ENCODE measurements at places on chromosomes 12 and 14.
A peak's percentile ranks its signal among the peaks of the same experiment; 100 is the strongest.

DNA sequence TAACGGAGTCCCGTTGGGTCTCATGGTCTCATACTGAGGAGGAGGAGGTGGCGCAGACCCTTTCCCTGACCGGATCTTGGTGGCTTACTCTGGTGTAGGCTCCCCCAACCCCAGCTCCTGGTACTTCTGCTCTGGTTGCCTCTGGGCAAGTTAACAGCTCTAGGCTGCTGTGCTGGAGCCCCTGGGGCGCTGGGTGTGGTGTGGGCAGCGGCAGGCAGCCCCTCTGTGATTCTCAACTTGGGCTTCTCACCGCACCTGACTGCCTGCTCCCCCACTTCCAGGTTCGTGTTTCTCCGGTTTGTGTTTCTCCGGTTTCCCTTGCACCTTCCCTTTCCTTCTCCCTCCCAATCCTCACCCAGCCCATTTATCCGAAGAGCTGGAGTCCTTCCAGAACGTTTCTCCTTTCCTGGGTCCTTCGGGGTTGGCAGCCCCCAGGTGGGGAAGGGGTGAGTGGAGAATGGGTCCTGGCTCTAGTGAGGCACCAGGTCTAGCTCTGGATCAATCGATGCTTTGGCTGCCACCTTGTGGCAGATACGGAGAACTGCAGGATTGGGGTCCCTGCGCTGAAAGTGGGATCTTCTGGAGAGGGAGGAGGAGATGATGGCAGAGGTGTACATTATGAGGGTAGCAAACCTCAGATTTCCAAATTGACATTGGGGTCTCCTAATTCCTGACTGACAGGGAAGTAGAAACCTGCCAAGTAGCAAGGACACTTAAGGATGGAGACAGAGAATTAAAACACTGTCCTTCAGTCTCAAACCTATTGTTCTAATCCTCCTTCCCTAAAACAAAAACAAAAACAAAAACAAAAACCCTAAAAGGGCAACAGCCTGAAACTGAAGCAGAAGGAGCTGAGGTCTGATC, 8.3 kb downstream of the CISTR start:
- peak; percentile 44 for DNase-seq

- no peak for DNase-seq
Measured at GRCh38 chr12:12350868-12351463, 924 bp upstream of the MANSC1 start.

- DNase-seq = no peak
Measured at GRCh38 chr14:57656853-57657252, 163.2 kb upstream of the CCDC198 start.

DNA sequence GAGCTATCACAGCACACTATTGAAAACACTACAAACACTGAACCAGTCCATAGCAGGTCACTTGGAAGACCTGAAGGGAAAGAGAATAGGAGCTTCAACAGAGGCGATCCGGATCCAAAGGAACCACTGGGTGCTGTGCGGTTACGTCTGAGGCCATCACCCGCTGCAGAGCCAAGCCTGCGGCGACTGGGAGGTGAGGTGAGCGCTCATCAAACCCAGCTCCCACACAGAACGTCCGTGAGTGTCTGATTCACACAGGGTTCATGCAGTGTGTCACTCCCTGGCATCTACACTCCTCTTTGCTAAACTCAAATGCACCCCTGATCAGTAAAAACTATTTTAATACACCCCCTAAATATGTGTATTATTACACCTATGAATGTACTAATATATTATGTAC, 64.1 kb downstream of the TMEM132D start:
- no peak for DNase-seq

- no peak for DNase-seq
Measured at GRCh38 chr14:102949062-102949800, 26.8 kb downstream of the AMN start.

DNA sequence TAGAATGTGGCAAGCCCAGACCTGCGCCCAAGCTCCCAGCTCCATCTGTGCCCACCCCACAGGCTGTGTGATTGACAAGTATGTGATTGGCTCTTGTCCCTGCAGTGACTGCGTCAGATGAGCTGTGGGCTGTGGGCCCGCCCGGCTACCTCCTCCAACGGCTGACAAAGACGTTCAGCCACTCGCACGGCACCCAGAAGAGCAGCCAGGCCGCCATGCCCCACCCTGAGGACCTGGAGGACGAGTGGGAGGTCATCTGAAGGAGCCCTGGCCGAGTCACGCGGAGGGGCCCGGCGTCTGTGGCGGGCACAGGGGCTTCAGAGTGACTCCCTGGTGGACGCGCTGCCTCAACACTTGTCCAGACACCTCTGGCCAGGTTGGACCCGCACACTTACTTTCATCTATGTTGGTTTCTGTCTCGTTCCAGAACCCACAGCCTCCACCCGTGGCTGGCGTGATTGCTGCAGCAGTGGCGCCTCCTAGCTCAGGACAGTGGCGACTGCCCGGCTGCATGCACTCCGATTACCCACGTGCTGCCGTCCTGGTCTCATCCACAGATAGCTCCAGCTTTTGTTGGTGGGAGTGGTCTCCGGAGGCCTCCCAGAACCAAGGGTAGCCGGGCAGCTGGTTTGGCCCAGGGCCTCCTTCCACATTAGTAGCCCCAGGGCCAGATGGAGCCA, 11.4 kb downstream of the ANKRD9 start:
- no peak for DNase-seq

GRCh38 chr12:106178562-106178961, 39.8 kb upstream of the NUAK1 start:
- no peak for DNase-seq

GRCh38 chr12:8609061-8609570, 3.5 kb downstream of the AICDA start:
- peak; percentile 9 for DNase-seq

DNA sequence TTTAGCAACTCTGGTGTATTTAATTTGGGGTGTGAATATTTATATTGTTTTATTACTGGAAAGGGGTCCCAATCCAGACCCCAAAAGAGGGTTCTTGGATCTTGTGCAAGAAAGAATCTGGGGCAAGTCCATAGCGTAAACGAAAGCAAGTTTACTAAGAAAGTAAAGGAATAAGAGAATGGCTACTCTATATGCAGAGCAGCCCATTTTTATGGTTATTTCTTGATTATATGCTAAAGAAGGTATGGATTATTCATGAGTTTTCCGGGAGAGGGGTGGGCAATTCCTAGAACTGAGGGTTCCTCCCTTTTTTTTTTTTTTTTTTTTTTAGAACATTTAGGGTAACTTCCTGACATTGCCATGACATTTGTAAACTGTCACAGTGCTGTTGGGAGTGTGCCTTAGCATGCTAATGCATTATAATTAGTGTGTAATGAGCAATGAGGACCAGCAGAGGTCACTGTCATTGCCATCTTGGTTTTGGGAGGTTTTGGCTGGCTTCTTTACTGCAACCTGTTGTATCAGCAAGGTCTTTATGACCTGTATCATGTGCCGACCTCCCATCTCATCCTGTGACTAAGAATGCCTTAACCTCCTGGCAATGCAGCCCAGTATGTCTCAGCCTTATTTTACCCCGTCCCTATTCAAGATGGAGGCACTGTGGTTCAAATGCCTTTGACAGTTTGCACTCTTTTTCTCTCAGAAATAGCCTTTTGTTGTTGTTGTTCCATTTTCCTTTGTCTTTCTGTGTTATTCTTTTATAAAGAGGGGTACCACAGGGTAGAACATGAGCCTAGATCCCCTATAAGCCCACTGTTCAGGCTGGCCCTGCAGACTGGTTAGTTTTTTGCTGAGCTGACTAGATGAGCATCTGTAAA, 75.5 kb upstream of the DCD start:
- no peak for DNase-seq

DNA sequence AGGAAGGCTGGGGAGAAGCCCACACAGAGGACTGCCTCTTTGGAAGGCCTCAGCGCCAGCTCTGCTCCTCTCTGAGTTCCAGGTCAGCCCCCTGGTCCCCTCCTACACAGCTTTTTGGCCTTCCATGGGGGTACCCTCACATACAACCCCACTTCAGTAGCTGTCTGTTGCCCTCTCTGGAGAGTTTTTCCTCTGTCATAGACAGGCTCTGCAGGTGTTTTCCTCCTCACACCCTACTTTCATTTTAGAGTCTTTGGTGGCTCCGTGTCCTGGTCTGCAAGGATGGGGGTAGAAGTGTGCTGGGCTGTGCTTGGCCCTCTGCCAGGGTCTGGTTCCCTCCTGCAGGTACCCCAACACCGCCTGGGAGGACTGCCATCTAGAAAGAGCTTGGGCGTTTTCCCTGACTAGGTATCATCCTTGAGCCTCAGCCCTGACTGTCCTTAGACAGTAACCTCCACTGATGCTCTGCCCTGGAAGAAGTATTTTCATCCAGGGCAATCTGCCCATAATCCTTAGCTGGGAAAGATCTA, 15.1 kb downstream of the ZDHHC22 start:
- no peak for DNase-seq

GRCh38 chr12:30191696-30192455, 408.1 kb upstream of the TMTC1 start:
- no peak for DNase-seq

GRCh38 chr14:41666301-41666700, 59.6 kb downstream of the LRFN5 start:
- no peak for DNase-seq

DNA sequence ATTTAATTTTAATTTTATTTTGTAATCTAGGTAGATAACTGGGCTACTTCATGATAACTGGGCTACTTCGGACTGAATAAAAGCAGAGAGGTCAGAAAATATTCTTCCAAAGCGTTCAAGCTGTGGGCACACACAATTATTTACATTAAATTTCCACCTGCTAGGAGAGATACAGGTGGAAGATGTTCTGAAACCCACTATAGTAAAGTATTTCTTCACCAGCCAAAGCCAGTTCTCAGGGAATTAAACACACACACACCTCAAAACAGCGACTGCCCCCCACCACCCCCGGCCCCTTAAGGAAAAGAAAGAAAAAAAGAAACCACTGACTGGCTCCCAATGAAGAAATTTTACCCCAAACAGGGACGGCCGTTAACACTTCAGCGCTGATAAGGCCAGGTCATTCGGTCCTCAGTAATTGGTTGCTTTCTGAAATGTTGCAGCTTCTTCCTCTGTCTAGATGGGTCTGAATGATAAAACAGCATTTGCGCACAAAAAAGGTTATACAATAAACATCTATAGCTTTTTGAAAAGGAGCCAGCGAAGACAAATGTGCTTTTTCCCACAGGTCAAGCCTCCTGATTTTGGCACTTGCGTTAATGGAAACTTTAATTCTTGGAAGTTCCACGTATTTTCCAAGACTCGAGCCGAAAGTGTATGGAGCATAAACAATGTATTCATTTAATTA, 771 bp upstream of the KCNJ8 start:
- DNase-seq = no peak

- no peak for DNase-seq
Measured at GRCh38 chr12:50453872-50454271, 50.9 kb upstream of the DIP2B start.

DNA sequence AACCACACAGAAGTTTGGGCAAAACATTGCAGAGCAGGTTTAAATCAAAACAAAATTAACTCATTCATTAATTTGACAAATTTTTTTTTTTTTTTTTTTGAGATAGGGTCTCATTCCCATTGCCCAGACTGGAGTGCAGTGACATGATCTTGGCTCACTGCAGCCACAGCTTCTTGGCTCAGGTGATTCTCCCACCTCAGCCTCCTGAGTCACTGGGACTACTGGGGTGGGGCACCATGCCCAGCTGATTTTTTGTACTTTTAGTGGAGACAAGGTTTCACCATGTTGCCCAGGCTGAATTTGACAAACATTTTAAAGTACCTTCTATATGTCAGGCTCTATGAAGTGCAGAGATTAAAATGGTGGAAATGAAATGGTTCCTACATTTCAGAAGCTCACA, 257.1 kb upstream of the NPAS3 start:
- DNase-seq = no peak

GRCh38 chr12:16972923-16973770, 367.2 kb upstream of the LMO3 start:
- DNase-seq = no peak

DNA sequence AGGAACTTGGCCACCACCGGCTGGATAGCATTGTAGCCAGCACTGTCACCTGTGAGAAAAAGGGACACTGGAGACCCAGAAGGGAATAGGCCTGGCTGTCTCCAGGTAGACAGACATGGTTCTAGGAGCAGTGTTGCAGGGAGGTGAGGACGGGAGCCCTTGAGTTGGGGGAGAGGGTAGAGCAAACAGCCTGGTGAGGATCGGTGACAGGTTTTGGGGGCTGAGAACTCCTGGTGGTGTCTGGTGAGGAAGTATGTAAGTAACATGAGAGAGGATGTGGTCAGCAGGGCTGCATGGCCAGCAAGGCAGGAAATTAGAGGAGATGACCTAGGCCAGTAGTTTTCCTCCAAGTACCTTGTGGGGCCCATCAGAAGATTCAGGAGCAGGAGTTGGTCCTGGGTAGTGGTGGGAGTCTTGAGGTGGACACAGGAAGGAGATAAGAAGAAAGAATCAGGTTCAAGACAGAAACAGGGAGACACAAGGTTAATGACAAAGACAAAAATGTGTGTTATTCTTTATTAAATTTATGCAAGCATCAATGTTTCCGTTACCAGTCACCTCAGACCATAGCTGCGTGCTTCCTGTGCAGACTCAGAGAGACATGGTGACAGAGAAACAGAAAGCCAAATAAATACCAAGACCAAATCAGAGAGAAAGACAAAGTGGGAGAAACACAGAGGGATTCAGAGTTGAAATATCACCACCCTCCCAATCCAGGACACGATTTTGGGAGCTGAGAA, at the start of gene ARHGAP9:
Gene ARHGAP9, minus strand, starts transcription at position 491 of the 740 bp plus-strand sequence. Its CDS starts 460 bp downstream, at position 31.
- DNase-seq = no peak

DNA sequence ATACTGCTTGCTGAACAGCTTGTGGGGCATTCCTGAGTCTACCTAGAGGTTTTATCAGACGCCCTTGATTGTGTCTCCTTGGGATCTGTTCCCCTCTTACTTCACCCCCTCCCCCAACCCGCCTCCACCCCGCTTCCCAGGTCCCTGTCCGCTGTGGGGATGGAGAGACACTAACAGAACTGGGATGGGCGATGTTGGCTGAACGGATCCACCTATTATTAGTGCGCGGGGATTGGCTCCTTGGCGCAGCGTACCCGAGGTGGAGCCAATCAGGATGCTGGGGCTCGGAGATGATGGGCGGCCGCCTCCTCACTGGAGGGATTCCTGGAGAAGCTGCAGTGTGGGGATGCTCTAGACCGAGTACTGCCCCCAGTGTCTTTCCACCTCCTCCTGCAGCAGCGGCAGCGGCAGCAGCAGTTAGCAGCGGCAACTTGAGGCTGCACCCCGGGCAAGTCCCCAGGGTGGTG, at the start of gene SYT1:
Gene SYT1, plus strand, starts transcription at position 372 of the 467 bp plus-strand sequence.
- peak; percentile 49 for DNase-seq

GRCh38 chr12:9751204-9752144, 9.2 kb downstream of the CD69 start:
- no peak for DNase-seq

GRCh38 chr12:63042646-63043045, 107.7 kb upstream of the PPM1H start:
- no peak for DNase-seq

- DNase-seq = peak; percentile 39
Measured at GRCh38 chr14:52131640-52132320, 62.9 kb upstream of the NID2 start.
